ENCODE measurements at places on chromosomes 4 and X.

GRCh38 chr4:124867536-124867935, 155.0 kb upstream of the ANKRD50 start:
- H3K27ac ChIP-seq = no peak overlapping the region
- no peak for DNase-seq
- H3K36me3 ChIP-seq = no peaks in the 10 kb centered on the region

DNA sequence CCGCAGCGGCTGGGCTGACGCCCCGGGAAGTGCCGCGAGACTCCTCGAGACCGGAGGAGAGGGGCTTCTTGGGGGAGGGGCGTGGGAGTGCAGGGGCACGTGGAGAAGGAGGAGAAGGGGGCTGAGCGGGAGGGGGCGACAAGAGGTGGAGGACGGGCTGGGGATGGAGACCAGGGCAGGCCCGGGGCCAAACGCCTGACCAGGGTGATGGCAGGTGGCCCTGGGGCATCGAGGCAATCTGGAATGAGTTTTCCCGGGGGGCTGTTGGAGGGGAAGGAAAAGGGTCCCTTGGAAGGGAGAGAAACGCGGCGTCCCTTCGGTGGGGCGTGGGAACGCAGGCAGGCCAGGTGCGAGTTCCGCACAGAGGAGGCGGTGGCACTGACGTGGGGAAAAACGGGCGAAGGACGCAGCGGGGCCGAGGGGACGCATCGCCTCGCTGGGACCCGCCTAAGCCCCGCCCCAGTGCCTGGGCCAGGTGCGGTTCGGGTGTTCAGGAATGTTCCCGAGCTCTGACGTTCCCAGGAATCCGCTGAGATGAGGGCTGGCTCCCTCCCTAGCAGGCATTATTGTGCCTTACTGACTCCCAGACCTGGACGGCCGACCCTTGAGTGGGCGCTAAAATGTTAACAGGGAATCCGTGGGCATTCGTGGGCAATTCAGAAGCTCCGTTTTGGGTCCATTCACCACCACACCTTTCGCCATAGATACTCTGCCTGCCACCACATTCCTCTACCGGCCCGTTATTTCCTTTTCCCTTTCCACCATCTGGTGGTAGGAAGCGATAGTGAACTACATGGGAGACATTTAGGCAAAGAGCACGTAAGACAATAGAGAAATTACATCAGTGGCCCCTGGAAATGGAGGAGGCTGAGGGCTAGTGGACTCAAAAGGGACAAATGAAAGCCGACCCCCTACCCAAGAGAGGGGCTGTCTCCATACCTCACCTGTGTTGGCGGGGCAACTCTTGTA, 795 bp upstream of the SH3KBP1 start:
- H3K4me1 ChIP-seq = peaks cover 36% of the 10 kb centered on the region
- H3K27ac ChIP-seq = peak overlapping the region; percentile 55
- peak overlapping the region; percentile 74 for H3K4me3 ChIP-seq
- H3K36me3 ChIP-seq = peaks cover 6% of the 10 kb centered on the region

- peaks cover 9% of the 10 kb centered on the region for H3K36me3 ChIP-seq
- peak overlapping the region; percentile 99 for H3K4me3 ChIP-seq
- no peak for DNase-seq
- H3K27ac ChIP-seq = no peak overlapping the region
- peaks cover 38% of the 10 kb centered on the region for H3K4me1 ChIP-seq
These were observed 11.3 kb upstream of the PRDM8 start for GRCh38 chr4:80185787-80186548.

DNA sequence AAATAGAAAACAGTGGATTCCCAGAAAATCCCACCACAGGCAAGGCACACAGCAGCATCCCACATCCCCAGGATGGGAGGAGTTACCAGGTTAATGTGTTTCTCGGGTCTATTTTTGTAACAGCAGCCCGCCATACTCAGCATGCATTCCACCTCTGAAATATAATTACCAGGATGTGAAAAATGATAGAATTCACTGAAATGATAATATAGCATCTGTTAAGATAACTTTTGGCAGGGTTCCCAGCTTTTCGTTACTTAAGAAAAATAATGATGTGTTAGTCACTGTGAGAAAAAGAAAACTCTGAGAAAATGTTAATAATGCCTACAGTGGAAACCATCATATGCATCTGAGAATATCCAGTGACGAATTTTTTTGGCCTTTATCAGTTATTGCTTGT, 87.1 kb downstream of the VCX2 start:
- H3K4me3 ChIP-seq = no peak overlapping the region
- no peak overlapping the region for H3K27ac ChIP-seq
- DNase-seq = no peak
- no peaks in the 10 kb centered on the region for H3K4me1 ChIP-seq
- H3K27me3 ChIP-seq = no peaks in the 10 kb centered on the region
- no peaks in the 10 kb centered on the region for H3K36me3 ChIP-seq

- peaks cover 12% of the 10 kb centered on the region for H3K4me1 ChIP-seq
- H3K27ac ChIP-seq = no peak overlapping the region
- no peaks in the 10 kb centered on the region for H3K36me3 ChIP-seq
- peaks cover 16% of the 10 kb centered on the region for H3K27me3 ChIP-seq
- DNase-seq = no peak
These were observed 164.9 kb downstream of the MAML3 start for GRCh38 chr4:139988863-139989765.

GRCh38 chr4:31169846-31170245, 449.7 kb downstream of the PCDH7 start:
- no peaks in the 10 kb centered on the region for H3K4me1 ChIP-seq
- no peaks in the 10 kb centered on the region for H3K36me3 ChIP-seq
- no peak overlapping the region for H3K27ac ChIP-seq
- DNase-seq = no peak

DNA sequence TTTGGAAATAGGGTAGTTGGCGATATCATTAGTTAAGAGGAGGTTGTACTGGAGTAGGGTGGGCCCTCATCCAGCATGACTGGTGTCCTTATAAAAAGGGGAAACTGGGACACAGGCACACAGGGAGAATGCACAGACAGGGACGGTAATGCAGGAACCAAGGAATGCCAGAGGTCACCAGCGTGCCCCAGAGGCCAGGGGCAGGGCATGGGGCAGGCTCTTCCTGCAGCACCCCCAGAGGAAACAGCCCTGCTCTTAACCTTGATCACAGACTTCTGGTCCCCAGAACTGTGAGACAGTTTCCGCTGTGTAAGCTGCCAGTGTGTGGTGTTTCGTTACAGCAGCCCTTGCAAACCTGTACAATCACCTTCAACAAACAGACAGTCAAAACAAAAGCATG, 15.9 kb upstream of the STOX2 start:
- no peak overlapping the region for H3K4me3 ChIP-seq
- H3K27ac ChIP-seq = no peak overlapping the region
- DNase-seq = no peak
- no peaks in the 10 kb centered on the region for H3K4me1 ChIP-seq
- H3K36me3 ChIP-seq = no peaks in the 10 kb centered on the region

DNA sequence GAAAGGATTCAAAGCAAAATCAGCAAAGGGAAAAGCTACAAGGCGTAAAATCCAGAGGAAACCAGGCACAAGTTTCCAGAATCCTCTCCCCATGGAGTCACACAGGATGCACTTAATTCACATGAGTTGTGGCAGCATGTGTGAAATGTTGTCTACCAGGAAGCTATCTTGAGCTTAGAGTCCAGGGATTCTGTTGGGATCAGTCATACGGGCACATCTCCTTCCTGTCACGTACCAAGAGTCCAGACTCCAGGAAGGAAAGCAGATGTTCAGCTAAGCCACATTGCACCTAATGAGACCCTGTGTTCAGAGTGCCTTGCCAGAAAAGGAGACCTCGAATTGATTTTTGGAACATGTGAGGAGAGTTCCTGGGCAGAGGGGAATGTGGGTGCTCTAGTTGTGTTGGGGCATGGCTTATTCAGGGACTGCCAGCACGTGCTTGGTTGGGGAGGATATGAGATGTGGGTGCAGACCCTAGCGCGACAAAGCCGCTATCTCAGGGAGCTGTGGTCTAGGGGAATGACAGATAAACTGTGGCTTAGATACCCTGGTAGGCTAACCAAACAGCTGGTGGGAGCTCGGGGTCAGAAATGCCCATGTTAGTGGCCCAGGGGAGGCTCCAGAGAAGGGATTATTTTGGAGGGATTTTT, 70.0 kb downstream of the EVC start:
- no peak overlapping the region for H3K4me3 ChIP-seq
- H3K27me3 ChIP-seq = no peaks in the 10 kb centered on the region
- H3K36me3 ChIP-seq = no peaks in the 10 kb centered on the region
- H3K4me1 ChIP-seq = no peaks in the 10 kb centered on the region
- DNase-seq = no peak

GRCh38 chrX:154351183-154352011, 23.0 kb downstream of the FLNA start:
- H3K4me1 ChIP-seq = peaks cover 11% of the 10 kb centered on the region
- H3K27ac ChIP-seq = peak overlapping the region; percentile 22
- H3K27me3 ChIP-seq = no peaks in the 10 kb centered on the region
- peaks cover 49% of the 10 kb centered on the region for H3K36me3 ChIP-seq

DNA sequence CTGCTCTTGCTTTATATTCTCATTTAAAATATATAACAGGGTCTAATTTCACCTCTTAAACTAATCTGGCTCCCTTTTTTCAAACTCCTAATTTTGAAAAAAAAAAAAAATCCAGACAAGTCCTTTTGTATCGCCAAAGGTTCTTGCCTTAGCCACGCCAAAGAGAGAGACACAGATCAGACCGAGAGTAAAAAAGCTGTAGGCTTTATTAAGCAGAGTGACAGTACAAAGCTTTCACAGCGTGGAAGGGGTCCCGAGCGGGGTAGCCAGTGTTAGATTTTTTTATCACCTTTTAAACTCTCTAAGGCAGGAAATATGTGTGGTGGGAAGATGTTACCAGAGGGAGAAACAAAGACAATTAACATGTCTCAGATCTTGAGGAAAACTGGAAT, 54.1 kb downstream of the PAGE2 start:
- DNase-seq = no peak
- H3K27me3 ChIP-seq = no peaks in the 10 kb centered on the region
- H3K36me3 ChIP-seq = no peaks in the 10 kb centered on the region
- H3K4me3 ChIP-seq = no peak overlapping the region

DNA sequence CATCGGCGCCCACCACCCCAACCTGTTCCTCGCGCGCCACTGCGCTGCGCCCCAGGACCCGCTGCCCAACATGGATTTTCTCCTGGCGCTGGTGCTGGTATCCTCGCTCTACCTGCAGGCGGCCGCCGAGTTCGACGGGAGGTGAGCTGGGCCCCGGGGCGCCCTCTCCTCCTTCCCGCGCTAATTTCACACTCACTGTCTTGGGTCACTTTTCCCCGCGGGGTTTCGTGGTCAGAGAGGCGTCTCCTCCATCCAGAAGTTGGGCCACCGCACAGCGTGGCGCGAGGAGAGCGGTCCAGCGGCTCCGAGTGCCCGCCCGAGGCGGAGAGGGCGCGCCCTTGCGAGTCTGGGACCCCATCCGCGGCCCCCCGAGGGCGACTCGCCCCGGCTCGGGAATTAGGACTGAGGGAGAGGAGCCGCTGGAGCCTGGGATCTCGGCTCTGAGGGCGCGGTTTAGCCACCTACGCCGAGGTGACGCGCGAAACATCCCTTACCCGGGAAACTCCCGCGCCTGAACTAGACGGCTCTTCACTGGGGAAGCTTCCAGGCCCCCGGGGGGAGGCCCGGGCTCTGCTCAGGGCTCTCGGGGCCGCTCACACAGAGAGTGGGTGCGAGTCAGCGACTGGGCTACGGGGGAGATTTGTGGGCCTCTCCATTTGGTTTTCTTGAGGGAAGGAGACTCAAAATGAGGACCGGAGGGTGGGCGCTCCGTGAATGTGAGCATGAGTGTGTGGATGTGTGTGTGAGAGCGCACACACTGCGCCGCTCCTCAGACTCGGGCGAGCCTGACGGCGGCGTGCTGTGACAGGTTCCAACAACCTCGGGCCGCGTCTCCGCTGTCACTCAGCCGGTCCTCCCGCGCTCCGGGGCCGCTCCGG, 551 bp downstream of the NPNT start:
- H3K27ac ChIP-seq = peak overlapping the region; percentile 62
- no peak for DNase-seq
- H3K36me3 ChIP-seq = no peaks in the 10 kb centered on the region
- H3K27me3 ChIP-seq = peaks cover 82% of the 10 kb centered on the region

DNA sequence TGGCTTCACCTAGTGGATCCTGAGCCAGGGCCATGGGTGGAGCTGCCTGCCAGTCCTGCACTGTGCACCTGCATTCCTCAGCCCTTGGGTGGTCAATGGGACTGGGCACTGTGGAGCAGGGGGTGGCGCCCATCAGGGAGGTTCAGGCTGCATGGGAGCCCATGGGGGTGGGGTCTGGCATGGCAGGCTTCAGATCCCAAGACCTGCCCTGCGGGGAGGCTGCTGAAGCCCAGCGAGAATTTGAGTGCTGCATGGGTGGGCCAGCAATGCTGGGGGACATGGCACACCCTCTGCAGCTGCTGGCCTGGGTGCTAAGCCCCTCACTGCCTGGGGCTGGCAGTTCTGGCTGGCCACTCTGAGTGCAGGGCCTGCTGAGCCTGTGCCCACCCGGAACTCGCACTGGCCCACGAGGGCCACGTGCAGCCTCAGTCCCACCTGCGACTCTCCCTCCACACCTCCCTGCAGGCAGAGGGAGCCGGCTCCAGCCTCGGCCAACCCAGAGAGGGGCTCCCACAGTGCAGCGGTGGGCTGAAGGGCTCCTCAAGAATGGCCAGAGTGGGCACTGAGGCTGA, 270.0 kb downstream of the CENPC start:
- no peaks in the 10 kb centered on the region for H3K27me3 ChIP-seq
- H3K4me1 ChIP-seq = no peaks in the 10 kb centered on the region
- no peak overlapping the region for H3K4me3 ChIP-seq
- no peak for DNase-seq

- H3K27ac ChIP-seq = peak overlapping the region; percentile 98
- peak overlapping the region; percentile 79 for H3K4me3 ChIP-seq
- H3K27me3 ChIP-seq = no peaks in the 10 kb centered on the region
- no peak for DNase-seq
These were observed 50.1 kb upstream of the ACSL4 start for GRCh38 chrX:109782994-109783700.

GRCh38 chr4:153115322-153116290, 88.6 kb upstream of the TRIM2 start:
- H3K4me1 ChIP-seq = peaks cover 14% of the 10 kb centered on the region
- DNase-seq = peak; percentile 72
- peak overlapping the region; percentile 40 for H3K4me3 ChIP-seq
- H3K36me3 ChIP-seq = no peaks in the 10 kb centered on the region
- H3K27me3 ChIP-seq = peaks cover 19% of the 10 kb centered on the region

- H3K27ac ChIP-seq = no peak overlapping the region
- H3K4me3 ChIP-seq = no peak overlapping the region
- no peaks in the 10 kb centered on the region for H3K36me3 ChIP-seq
- H3K4me1 ChIP-seq = peaks cover 13% of the 10 kb centered on the region
- DNase-seq = no peak
- H3K27me3 ChIP-seq = no peaks in the 10 kb centered on the region
These were observed 20.3 kb upstream of the ABCG2 start for GRCh38 chr4:88178626-88179231.

- no peak overlapping the region for H3K4me3 ChIP-seq
- H3K36me3 ChIP-seq = no peaks in the 10 kb centered on the region
- H3K4me1 ChIP-seq = no peaks in the 10 kb centered on the region
- H3K27ac ChIP-seq = no peak overlapping the region
- no peaks in the 10 kb centered on the region for H3K27me3 ChIP-seq
These were observed 161.0 kb upstream of the HS3ST1 start for GRCh38 chr4:11589676-11590075.

DNA sequence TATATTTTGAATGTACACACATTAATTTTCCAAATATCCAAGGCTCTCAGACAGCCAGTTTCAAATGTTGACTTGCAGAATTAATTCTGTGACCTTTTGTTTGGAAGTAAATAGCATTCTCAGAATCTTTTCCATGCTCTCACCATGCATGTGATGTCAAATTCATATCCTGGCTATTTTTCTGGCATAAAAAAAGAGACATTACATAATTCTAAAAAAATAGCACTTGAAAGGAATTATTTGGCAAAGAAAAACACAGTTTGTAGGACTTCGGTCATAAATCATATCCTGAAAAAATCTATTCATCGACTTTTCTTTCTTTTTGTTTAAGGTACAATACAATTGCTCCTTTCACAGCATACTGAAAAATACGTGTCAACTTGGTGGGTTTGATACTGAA, 111.2 kb downstream of the GLRA3 start:
- H3K27me3 ChIP-seq = no peaks in the 10 kb centered on the region
- no peaks in the 10 kb centered on the region for H3K36me3 ChIP-seq
- no peak overlapping the region for H3K27ac ChIP-seq
- DNase-seq = no peak

All from activated T-helper 2 cell treated with anti-CD3 and anti-CD28 coated beads, Interferon-gamma antibody, Interleukin-2, Interleukin-4, amounts not matched to agents 10 μg/mL and 5 μg/mL and 100 μg/mL, durations not matched to agents 14 hours and 24 hours and 36 hours (primary cell).